ENCODE measurements at places on chromosomes 5 and 9.
A peak's percentile ranks its signal among the peaks of the same experiment; 100 is the strongest.

DNA sequence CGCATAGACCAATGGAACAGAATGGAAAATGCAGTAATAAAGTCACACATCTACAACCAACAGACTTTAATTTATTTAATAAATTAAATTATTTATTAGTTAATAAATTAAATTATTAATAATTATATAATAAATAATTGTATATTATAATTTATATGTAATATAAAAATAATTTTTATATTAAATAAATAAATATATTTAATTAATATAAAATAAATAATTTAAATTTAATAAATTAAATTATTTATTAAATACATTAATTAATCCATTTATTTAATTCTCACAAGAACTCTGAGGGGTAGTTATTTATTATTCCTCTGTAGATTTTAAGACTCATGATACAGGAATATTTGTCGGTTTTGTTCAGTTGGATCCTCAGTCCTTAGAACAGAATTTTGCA lies 176.1 kb upstream of the ADAMTS19 start:
- DNase-seq: no peak

DNA sequence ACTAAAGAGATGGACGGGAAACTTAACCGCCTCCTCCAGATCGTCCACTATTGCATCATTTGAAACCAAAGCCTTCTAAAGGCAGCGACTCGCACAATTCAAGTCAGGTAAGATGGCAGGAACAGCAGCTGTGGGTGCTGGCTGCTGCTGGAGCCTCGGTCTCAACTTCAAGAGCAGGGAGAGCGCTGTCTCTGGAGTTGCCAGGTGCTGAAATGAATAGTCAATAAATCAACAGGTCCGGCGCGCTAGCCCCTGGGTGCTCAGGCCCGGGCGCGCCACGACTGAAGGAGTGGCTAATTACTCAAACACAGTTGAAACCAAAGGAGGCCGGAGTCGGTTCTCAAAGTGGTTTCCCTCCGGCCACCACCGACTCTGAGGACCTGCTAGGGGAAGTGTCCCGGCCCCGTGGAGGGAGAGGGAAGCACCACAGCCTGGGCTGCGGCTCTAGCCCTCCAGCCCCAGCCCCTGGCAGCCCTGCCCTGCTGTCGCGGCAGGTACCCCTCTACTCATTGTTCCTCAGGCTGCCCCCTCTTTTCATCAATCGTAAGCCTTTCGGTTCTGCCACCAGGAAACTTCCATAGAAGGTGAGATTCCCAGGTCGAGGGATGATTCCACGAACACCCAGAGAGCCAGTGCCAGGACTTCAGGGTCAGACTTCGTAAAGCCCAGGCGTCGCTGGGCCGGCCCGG lies 804 bp downstream of the TTC39B start:
- peak; percentile 20 for DNase-seq

- DNase-seq: no peak
These were observed 9.5 kb upstream of the TXNDC15 start for GRCh38 chr5:134864707-134865106.

DNA sequence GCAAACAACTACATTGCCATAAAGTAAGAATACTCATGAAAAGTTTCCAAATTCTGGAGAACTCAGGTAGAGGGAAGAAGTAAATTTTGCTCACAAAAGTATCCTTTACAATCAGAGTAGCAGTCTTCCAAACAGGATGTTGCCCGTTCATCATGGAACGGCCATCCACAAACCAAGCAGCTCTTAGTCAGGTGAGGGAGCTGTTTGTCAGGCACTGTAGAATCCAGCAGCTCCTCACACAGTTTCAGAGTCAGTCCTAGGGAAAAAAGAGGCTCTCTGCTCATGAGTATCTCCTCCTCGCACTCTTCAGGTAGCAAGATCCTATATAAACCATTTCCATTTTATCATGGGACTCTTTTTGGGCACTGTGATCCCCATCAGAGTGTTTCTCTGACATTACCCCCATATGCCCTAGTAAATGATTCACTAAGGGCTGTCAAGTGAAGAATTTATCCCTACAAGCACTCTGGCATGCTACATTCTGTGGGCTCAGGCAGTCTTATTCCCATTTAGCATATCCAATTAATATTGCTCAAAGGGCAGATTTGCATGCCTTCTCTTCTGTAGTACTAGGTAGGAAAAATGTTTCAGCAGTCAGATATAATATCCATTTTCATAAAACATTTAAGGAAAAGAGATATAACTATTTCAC lies 97.9 kb downstream of the WDR41 start:
- DNase-seq: no peak

GRCh38 chr5:100647461-100648230 lies 112.5 kb downstream of the FAM174A start:
- no peak for DNase-seq

DNA sequence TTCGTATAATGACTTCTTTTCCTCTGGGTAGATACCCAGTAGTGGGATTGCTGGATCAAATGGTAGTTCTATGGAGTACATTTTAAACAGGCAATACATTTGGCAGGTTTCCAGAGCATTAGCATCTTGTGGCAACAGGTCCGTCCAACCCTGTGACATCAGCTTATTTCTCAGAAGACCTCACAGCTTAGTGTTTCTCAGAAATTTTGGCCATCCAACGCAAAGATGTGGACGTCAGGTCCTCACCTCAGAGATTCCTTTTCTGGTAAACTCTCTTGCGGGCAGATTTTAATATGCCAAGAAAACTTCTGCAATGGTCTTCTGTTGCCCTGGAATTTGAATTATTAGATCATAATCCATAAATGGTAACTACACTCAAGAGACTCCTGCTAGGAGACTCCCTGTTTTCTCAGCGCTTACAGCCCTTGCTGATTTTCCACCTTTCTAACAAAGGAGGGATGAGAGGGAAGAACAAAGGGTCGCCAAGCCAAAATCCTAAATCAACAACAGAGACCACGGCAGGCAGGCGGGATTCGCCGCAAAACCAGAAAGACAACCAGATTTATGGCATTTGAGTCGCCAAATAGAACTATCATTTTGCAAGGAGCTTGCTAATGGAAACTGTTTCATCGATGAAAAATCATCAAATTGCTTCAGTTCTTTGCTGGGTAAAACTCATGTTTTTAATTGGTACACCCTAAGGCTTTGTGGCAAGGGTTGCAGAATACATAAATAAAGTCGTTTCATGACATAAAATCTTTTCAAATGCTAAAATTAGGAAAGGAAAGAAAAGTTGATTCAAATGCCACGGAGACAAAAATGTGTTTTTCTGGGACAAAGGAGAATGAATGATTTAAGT lies 34.1 kb upstream of the PLPP1 start:
- no peak for DNase-seq

- no peak for DNase-seq
These were observed 12.1 kb upstream of the PSD2 start for GRCh38 chr5:139783436-139783965.

DNA sequence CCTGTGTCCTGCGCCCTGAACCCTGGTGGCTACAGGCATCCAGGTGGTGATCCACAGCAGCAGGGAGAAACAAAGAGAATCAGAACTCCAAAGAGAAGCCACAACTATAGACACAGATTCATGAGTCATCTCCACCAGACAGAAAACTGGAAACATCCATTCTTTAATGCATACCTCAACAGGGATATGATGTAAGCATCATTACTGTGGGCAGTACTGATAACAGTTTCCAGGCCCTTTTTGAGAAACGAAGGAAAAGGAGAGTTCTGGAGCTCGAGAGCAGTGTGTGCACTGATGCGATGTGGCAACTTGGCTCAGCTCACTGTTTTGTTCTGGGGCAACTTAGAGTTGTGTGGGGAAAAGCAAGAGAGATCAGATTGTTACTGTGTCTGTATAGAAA lies 215.6 kb upstream of the ADAMTS16 start:
- DNase-seq: no peak

DNA sequence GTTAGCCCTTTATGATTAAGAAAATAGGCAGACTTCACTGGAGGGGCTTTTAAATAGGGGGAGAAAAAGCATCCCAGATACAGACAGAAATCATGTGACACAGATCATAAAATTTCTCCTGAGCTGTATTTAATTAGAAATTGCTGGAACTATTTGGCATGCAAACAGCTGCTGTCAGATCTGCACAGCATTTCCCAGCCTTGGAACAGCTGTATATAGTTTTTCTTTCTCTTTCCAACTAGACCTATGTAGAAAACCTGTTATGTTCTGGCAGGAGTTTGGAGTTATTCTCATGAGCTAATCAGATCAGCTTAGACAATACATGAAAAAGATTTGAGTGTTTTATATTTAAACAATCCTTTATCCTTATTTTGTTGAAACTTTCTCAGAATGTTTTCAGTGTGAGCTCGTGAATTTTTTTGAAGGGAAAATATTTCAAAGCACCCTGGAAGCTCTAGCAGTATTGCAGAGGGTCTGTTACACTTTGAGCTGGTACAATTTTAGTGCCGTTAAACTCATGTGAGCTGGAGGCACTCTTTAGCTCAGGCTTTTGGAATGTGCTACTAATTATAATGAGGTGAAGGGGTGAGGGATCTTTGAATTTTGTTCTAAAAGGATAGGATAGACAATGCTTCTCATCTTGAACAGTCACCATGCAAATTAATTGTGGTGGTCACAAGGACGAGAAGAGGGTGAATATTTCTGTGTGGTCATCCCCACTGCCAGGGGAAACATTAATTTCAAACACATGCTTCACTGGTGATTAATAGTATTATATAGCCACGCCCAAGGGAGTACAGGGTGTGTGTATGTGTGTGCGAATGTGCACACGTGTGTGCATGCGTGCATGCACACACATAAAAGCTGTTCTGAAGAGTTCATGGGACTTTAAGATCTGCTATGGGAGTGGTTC lies 239.4 kb upstream of the FBXL7 start:
- no peak for DNase-seq

GRCh38 chr5:73388306-73388684 lies 60.3 kb downstream of the FOXD1 start:
- peak; percentile 53 for DNase-seq

DNA sequence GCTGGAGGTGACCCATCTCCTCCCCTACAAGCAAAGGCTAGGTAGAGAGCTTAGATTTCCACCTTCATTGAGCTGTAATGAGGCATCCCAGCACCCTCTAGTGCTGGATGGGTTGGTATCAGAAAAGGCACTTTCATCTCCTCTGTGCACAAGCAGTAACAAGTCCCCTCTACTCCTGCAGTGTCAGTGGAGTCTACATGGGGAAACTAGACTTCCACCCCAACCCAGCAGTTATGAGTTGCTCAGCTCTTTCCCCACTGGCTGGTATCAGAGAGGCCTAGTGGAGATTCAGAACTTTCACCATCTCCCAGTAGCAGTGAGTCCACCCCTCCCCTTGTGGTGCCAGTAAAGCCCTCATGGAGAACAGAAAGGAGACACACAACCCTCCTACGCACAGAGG lies 17.9 kb downstream of the FCN1 start:
- no peak for DNase-seq

GRCh38 chr5:66597183-66597757 lies 1.1 kb downstream of the MAST4 start:
- DNase-seq: peak; percentile 8

DNA sequence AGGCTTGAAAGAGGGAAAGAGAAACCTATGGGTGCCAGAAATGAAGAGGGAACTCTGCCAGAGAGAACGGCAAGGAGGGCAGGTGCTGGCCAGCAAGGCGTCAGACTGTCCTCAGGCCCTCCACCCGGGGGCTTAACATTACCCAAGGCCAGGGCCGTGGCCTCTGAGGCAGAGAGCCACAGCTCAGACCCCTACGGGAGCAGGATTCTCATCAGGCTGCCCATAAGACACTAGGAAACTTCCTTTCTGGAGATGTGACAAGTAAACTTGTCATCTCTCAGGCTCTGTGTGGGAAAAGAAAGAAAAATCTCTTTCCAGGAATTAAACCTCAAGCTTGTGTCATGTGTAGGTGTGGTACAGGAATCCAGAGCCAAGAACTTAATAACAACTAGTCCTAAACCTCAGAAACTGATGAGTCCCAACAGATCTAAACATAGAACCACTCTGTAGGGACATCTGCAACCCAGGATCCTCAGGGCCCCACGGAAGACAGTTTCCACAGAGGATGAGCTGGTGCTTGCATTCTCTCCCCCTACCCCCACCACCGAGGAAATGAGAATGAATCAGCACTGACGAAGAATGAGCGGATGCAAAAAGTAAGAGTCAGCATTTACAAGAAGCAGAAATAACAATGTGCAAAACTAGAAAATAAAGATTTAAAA lies 74.3 kb downstream of the DCP2 start:
- no peak for DNase-seq

- peak; percentile 80 for DNase-seq
These were observed at the start of gene SPOCK1 for GRCh38 chr5:137498736-137499505. Gene SPOCK1 (minus strand): TSS chr5:137499326.

DNA sequence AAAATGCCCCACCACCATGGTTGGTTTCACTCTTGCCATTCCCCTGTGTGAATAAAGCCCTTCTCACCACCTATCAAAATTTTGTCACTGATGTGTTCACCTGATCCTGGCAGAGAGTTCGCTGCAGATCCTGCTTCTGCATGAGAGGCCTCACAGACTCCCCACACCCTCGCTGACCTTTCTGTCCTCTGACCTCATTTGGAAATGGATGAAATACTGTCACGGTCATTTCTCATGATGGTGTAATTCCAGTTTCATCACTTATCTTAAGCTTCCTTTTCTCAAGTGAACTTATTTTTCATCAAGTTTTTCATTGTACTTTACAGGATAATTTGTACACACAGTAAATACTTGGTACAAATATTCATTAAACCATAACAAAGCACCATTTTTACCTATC lies 131.3 kb downstream of the FRMD3 start:
- no peak for DNase-seq

- no peak for DNase-seq
These were observed 58.5 kb upstream of the GNE start for GRCh38 chr9:36316611-36317317.

DNA sequence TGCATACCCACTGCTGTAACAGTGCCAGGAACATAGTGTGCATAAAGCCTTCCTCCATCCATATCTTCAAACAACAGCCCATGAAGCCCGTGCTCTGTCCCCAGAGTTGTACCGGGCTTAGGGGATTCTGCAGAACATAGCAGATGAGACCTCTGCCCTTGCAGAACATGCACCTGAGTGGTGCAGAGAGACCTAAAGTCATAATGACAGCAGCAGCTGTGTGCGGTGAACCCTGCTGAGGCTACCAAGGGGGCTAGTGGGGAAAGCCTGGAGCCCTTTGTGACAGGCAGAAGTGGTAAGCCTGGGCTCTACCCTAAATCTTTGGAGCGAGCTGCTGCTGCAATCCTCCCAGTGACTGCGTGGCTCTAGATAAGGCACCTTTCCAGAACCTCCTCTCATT lies 32.2 kb upstream of the BRD3 start:
- no peak for DNase-seq

DNA sequence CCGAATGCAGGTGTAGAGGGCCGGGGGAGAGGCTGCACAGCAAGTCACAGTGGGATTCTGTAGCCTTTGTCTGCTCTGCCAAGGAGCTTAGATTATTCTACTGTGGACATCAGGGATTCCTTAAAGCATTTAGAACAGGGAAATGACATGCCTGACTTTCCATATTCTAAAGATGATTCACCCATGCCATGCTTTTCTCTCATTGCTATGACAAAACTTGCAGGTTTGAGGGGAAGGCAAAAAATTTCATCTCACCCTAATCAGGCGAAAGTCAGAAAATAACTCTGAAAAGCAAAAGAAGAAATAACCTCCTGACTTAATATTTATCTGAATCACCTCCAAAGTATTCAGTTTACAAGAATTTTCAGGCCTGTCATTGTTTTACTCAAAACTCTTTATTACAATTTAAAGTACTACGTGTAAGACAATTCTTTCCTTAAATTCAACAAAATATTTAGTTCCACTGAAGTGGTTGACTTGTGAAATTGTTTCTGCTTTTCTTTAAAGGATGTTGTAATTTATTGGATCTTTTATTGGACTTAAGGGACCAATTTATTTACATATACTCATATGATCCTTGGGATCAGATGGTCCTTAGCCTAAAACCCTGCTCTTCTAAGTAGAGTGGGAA lies 30.0 kb upstream of the GAS1 start:
- DNase-seq: no peak

GRCh38 chr9:132319421-132320110 lies 35.2 kb downstream of the SETX start:
- DNase-seq: no peak

Data from HTR-8/SVneo (cell line).